ENCODE measurements at places on chromosomes 5 and 9.

DNA sequence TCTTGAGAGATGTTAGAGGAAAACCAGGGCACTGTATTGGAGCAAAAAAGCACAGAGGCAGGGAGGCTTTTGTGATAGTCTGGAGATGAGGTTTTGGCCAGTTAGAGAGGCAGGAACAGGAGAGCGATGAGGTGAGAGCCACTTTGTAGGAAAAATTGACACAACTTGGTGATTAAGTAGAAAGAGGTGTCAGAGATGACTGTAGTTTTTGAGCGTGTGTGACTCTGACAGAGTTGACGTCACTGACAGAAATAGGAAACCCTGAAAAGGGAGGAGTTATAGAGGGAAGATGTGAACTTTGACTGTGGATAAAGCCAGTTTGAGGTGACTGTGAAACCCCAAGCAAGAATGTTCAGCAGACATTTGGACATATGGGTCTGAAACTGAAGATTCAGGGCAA is 15.7 kb downstream of the NFX1 start:
- DNase-seq = no peak

DNA sequence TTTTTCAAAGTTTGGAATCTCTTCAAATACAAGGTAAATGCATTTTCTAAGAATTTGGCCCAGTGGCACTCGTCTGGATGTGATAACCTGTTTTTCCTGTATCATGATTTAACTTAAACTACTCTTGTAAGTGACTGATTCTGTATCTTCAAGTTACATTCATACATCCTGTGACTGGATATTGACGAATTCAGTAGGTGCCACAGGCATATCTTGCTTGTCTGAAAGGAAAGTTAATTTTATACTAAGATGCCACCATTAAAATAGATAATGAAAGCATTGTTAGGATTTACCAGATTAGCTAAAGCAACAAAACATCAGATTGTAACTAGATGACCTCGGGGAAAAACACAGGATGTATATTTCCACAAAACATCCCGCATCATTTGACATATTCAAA is 175.3 kb upstream of the ZNF608 start:
- no peak for DNase-seq

DNA sequence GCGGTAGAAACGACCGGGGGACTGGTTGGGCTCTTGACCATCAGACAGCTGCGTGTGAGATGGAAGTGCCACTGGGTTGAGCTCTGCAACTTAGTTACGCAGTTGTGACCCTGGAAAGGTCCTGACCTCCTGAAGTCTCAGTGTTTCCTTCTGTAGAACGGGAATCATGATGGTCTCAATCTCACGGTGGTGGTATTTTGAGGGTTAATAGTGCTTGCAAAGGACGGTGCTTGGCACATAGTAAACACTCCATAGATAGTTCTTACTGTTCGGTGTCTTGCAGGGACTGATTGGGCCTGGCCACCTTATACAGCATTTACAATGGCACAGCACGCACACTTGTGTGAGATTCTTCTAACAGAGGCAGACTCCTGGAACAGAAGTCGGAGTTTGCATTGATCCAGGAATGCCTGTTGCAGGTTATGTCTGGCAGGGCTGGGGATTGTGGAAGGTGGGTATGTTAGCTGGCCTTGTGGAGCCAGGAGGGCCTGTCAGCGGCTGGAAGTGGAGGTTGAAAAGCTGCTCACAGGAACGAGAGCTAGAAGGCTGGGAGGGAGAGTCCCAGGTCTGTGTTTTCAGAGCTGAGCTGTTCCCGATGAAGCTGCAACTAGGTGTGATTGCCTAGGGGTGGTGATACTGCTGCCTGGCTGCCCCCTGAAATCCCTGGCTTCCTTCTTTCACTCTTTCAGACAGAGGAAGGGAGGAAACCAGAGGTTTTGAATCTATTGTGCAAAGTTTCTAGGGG is 962 bp upstream of the TXN start:
- no peak for DNase-seq

GRCh38 chr5:54862036-54862435 is 123.4 kb downstream of the ESM1 start:
- no peak for DNase-seq

- no peak for DNase-seq
Measured at GRCh38 chr5:11239261-11240015, 478.4 kb upstream of the DAP start.

GRCh38 chr9:2107906-2108451 is 92.8 kb downstream of the SMARCA2 start:
- DNase-seq = no peak

GRCh38 chr5:60076746-60077145 is 183.2 kb upstream of the PDE4D start:
- DNase-seq = no peak

GRCh38 chr5:10826971-10827370 is 65.9 kb upstream of the DAP start:
- DNase-seq = no peak

GRCh38 chr9:77881111-77881510 is 150.5 kb downstream of the GNAQ start:
- no peak for DNase-seq

DNA sequence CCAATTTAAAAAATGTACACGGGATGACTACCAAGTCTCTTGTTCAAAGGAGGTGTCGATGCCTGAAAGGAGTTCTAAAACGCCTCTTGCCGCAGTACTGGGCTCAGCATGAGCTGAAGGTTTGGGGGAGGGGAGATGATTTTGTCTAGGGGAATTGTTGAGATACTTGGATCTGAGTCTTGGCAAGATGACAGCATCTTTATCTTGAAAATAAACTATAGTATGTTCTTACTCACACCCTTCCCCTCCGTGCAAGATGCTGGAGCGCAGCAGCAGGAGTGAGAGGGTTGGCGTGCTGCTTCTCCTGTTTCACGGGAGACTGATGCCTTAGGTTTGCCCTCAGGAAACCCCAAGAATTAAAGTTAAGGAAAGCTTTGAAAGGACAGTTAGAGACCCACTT is 47.3 kb downstream of the FAM78A start:
- DNase-seq = no peak

DNA sequence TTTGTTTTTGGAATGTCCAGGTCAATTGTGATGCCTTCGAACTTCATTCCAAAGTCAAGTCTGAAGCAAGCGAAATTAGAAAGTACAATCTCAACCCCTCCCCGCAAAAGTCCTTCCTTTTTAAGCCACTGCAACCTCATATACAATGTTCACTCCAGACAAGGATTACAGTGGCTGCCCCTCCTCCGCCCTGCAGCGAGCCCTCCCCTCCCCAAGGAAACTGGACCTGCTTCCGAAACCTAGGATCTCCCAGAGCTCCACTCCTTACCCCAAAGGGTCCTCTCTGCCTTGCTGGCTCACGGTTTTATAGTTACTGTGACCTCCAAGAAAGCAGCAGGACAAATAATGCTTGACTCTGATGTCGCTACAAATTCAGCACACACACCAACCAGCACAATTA is 10.4 kb downstream of the LRRC14B start:
- no peak for DNase-seq

GRCh38 chr5:133348406-133348805 is 263.9 kb downstream of the FSTL4 start:
- DNase-seq = no peak
